ENCODE measurements at places on chromosomes 3 and 15.

DNA sequence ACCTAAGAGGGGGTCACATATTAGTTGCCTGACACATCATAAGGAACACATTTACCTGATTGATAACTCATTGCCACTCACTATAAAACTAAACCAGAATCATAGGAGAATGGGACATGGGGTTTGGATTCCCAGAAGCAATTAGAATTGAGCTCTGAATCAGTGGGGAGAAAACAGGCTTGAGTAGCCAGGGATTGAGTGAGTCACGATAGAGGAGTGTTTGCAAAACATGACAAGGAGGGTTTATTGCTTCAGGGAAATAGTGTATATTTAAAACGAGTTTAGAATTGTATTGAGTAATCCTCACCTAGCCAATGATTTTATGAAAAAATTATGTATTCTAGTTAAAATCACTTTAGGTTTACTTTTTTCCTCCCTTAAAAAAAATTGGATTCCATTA, 101.1 kb upstream of the THRB start:
- DNase-seq: no peak

GRCh38 chr3:150775001-150775599, 12.1 kb upstream of the SIAH2 start:
- DNase-seq: no peak

DNA sequence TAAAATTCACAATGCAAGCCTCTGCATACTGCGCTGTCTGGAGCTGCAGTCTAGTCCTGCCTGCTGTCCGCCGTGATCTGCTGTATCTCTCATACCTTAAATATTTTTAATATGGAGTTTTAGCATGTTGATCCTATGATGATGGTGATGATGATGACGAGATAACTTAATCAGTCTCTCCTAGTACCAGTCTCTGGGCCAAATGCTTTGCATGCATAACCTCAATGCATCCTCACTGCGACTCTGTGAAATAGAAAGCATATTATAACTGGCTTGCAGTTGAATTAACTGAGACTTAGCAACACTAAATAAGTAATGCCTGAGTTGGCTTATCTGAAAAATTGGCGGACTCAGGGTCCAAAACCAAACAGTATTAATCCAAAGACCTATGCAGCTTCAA, 38.4 kb upstream of the BCHE start:
- DNase-seq: no peak

DNA sequence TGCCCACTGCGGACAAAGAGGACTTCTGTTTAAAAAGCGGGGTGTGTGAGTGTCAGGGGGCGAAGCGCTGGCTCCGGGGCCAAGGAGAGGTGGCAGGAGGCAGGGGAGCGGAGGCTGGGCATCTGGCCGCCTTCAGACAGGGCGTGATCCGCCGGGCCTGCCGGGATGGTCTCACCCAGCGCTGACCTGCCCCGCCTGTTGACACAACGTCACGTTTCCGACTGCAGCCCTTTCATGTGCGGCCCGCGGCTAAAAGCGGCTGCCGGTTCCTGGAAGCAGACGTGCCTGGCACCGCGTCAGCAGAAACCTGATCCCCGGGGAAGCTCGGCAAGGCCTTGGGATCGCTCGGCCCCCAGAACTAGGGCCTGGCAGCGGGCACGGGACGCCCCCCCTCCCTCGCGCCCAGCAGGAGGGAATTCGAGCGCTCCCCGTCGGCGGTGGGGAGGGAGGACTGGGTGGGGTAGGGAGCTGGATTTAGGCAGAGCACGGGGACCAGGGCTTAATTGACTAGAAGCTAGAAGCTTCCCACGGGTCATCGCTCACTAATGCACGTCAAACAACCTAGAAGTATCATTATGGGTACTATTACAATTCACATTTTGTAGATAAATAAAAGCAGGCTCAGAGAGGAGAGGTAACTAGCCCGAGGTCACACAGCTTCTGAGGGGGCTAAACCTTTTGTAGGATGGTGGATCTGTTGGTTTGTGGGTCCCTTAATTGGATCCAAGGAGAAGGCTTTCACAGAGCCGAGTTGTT, 7.7 kb downstream of the BHLHE40 start:
- peak; percentile 75 for DNase-seq

DNA sequence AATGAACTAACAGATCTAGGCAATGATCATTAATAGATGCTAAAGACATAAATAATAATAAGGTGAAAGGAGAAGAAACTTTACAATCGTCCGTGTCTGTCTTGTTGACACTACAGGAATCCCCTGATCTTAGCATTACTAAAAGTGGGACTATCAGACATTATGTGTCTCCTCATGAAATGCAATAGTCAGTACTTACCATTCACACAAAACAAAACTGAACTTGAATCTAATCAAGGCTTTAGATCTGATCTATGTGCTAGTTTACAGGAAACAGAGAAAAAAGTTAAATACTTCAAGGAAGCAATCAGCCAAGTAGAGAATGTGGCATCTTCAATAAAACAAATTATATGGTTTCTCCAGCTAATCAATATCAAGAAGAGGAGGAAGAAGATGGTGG, 73.7 kb downstream of the PIK3CB start:
- no peak for DNase-seq

- no peak for DNase-seq
These were observed 510 bp downstream of the ARL14 start for GRCh38 chr3:160677459-160677881.

DNA sequence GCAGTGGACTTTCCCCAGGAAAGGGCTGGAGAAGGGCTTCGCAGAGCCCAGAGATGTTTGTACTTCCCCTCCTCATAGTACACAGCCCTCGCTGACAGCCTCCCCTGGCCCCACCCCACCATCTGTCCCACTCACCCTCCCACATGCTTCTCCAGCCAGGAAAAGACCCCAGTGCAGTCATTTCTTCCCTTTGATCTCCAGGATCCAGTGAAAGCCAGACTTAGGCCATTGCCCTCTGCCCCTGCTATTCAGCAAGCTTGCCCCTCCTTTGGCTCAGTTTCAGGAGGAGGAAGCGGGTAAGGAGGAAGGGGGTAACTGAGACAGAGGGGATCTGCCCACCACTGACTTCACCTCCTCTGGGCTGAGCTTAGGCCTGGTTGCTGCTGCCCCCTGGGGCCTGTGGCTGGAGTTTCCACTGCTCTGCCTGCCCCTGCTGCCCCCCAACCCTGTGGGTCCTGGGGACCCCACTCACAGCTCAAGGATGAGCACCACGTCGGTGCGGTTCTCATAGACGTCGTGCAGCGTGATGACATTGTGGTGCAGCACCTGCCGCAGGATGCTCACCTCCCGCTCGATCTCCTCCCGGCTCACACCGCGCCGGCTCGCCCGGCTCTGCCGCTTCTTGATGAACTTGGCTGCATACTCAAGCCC, 63.1 kb downstream of the DAPK2 start:
- DNase-seq: no peak

DNA sequence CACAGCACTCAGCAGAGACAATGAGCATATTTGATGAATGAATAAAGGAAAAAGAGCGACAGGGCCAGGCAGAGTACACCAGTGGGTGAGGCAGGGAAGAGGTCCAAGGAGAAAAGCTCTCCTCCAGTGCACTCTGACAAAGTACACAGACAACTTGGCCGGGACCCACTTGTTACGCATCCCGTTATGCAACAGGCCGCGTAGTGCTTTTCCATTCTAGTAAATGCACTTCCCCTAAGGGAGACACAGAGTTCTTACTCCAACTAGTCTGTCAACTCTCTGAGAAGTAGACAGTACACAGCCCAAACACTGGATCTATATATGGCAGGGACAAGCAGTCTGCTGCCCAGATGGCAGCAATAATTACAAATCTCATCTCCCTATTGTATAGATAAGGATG, 18.5 kb downstream of the LARP6 start:
- DNase-seq: no peak

GRCh38 chr15:95086531-95087252, 855.3 kb downstream of the MCTP2 start:
- DNase-seq: no peak

DNA sequence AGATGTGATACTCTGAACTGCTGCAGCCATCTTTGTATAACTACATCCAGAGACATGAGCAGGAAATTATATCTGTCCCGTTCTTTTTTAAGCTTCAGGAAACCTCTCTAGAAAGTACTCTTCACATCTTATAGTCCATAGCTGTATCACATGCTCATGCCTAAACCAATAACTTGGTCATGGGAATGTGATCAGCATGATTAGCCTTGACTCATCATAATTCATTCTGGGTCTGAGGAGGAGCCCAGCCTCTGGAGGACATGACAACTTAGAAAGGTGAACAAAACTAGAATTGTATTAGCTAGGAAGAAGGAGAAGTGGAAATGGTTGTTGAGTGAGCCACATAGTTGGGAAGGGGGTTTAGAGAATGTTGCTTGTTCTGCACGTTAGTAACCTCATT, 12.9 kb downstream of the PPM1L start:
- DNase-seq: no peak

DNA sequence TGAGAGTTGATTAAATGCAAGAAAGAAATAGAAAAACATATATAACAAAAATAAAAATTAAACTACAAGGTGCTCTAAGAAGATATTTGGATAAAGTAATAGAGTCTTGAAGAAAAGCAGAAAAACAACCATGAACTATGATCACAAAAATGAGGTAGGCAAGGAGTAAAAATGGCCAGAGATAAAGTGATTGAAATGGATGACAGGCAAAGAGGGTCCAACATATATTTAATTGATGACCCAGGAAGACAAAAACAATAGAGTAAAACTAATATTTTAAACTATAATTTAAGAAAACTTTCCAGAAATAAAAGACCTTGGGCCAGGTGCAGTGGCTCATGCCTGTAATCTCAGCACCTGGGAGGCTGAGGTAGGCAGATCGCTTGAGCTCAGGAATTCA, 22.1 kb upstream of the WDR49 start:
- DNase-seq: no peak

- no peak for DNase-seq
These were observed 943 bp upstream of the PCSK6 start for GRCh38 chr15:101490408-101490891.

GRCh38 chr3:72332689-72333088, 515.6 kb downstream of the SHQ1 start:
- no peak for DNase-seq

DNA sequence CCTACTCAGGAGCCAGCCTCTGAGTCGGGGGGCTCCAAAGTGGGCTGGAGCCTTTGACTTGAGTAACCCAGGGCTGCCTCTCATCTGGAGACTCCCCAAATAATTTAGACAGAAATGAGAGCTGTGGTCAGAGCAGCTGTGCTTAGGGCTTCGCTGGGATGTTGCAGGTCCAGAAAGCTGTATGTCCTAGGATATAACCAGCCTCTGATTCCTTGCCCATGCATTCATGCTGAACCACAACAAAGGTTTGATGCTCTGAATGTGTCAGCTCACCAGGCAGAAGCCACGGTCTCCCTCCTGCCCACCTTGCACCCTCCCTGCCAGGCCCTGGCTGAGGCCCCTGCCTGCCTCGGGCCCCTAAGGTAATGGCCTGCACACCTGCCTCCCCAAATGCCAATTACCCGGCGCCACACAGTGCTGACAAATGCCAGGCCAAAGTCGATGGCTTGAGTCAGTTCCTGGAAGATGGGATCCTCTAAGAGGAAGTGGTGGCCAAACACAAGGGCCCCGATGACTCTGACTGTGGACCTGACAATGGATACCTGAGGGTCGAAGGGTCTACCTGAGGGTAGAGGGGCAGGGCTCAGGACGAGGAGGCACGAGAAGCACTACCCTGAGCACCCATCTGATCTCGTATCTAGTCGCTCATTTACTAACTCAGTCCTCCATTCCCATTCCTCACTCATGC, 21.7 kb upstream of the PARL start:
- DNase-seq: no peak

- DNase-seq: no peak
These were observed 6.9 kb upstream of the PSMA4 start for GRCh38 chr15:78533331-78533730.

- no peak for DNase-seq
These were observed 21.3 kb downstream of the WDR53 start for GRCh38 chr3:196547067-196547466.

GRCh38 chr3:102129760-102130608, 280.7 kb downstream of the NFKBIZ start:
- no peak for DNase-seq

DNA sequence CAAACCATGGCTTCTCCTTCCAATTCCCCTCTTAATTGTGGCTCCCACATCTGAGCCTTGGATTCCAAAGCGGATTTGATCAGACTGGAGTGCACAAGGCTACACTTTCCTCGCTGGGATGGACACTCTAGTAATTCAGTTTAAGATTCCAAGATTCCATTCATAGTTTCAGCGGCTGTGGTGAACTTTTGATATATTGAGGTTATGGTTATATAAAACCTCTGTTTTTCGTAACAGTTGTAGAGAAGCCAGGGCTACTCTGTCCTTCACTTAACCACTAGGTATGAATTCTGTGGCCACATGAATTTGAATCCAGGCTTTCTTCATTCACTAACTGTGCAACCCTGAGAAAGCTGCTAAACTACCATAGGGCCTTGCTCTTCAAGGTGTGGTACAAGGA, 67.9 kb upstream of the KY start:
- no peak for DNase-seq

- DNase-seq: no peak
These were observed 531.0 kb upstream of the NR2F2 start for GRCh38 chr15:95799286-95800200.

DNA sequence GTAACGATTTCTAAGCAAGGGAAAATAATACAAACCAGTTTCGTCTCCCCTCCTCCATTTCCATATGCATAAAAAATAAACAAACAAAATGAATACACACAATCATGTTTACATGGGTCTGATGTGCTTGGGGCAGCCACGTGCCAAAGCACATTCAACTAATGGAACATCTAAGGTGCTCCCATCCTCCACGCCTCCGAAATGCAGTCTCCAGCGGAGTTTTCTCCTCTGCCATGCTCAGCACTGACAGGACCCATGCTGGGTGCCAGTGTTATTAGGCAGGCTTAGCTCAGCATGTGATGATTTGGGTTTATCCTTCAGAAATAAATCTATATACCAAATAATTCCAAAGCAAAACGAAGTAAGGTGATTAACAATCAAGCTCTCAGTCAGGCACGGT, 337.3 kb upstream of the ATP10A start:
- DNase-seq: no peak

DNA sequence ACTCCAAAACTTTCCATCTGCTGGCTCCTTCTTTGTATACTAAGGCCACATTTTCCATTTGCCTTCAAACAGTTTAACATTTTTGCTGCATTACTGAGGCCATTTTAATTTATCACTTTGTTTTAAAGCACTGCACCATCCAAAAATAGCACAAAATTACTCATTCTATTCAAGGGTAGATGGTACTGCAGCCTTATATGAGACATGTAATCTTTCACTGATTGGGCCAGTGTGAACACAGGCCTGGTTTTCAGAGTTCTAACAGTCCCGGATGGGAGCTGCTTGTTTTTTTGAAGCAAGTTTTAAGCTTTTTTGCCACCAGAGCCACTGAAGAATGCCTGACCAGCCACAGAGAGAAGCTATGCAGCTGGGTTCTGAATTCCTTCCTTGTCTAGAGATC, 172.3 kb upstream of the TSC22D2 start:
- DNase-seq: no peak

DNA sequence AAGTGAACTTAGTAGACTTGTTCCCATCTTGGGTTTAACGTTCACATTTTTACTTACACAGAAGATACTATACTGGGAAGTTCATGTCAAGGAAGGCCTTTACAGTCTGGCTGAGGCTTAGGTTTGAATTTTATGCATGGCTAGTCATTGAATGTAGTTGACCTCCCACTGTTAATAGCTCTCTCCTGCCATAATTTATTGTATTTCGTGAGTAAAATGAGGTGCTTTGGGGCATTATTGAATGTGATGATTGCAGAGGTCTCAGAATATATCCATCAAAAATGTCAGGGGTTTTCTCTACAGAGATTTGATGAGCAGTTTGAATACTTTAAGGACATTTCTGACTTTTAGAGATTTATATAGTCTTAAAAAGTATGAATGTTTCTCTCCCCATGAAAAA, 356.6 kb upstream of the GRM7 start:
- DNase-seq: no peak

- DNase-seq: no peak
These were observed 844.3 kb upstream of the NR2F2 start for GRCh38 chr15:95486224-95486623.

Data from CD4-positive, alpha-beta T cell treated with Interleukin-2 at 100 ng/mL for 4 hours (primary cell).